ENCODE measurements at places on chromosomes 2 and 18. TPM values are rescaled to one million over a fixed set of nuclear protein-coding genes. Genes with fewer than 3 reads are reported as not detected.

GRCh38 chr2:18268400-18268799 lies 292.1 kb downstream of the RDH14 start:
- no peak for DNase-seq

GRCh38 chr2:63850649-63851048 lies 9.0 kb downstream of the UGP2 start:
- DNase-seq, result no peak

Gene IL36A
- total RNA-seq, result not detected

Gene PIKFYVE
- total RNA-seq, result 46.8 TPM
